ENCODE measurements at places on chromosomes 6 and 20. TPM values are rescaled to one million over a fixed set of nuclear protein-coding genes. Genes with fewer than 3 reads are reported as not detected.

DNA sequence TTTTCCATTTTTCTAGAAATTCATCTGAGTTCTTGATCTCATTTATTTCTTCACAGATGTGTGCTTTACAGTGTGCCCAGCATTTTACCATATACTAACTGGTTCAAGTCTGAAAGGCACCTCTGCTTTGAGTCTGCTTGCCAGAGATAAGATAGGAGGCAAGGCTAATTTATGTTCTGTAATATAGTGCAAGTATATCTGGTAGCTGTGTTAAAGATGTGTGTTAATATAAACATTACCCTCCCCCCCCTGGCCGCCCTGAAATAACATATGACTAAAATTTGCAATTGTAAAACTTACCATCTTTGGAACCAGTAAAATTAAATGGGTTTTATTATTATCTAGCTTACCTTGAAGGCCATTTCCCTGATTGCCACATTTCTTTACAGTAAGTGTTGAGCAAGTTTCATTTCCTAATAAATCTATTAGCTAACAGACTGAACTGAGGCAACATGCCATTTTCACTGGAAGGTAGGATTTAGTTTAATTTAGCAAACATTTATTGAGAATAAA is 2.7 kb downstream of the FBXO9 start:
- no peak for DNase-seq

DNA sequence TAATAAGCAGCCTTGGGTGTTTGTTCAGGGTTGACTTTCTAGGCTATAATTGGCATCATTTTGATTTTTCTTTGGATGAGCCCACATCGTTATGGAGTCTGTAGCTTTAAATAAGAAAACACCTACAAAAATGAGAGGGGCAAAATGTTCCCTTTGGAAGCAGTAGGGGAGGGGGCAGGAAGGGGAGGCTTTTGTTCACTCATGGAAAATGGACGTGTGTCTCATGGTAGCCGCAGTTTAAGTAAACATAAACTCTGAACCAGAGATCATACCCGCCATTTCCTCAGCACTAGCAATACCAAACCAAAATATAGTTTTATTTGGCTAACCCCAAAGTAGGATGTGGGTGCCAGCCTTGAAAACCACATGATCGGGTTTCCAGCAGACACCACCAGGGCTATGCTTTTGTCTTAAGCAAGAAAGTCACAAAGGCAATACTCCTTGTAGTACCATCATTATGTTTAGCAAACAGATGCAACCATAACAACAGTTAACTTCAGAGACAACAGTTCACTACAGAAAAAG is 572.5 kb upstream of the JAG1 start:
- DNase-seq: no peak

- DNase-seq: no peak
Measured at GRCh38 chr20:18165553-18165952, 27.9 kb downstream of the KAT14 start.

GRCh38 chr6:85191656-85192055 is 258.2 kb upstream of the NT5E start:
- DNase-seq: no peak

Gene PHF1
- 84.3 TPM for polyA plus RNA-seq

- no peak for DNase-seq
Measured at GRCh38 chr6:131372535-131372934, 200.5 kb upstream of the ARG1 start.

Gene HLA-G
- polyA plus RNA-seq: 0.59 TPM

DNA sequence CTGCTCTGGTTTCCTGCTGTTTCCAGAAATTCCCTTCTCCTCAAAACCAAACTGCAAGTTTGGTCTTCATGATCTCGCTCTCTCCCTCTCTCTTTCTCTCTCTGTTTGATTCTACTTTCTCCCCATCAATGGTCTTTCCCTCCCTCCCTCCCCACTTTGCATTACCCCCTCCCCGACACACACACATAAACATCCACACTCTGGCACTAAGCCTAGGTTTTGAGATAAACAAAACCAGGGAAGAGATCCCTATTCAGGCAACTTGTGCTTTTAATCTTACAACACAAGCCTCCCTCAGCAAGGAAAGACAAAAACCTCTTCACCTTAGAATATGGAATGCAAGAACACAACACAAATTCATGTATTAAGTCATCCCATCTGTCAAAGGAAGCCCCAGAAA is 73.5 kb upstream of the PTPRT start:
- DNase-seq: no peak

- no peak for DNase-seq
Measured at GRCh38 chr20:56781108-56781739, 152.1 kb downstream of the TFAP2C start.

All from left renal cortex interstitium (tissue), 4 donors.